Daoy (cell line): ENCODE measurements at places on chromosomes 1 and 21. TPM values are rescaled to one million over a fixed set of nuclear protein-coding genes. Genes with fewer than 3 reads are reported as not detected.

The GUCA2A gene
- total RNA-seq = not detected in 2 replicates

The DENND2D gene
- total RNA-seq = 5.7 and 11.0 TPM in 2 replicates

The LCE2A gene
- not detected in 2 replicates for total RNA-seq

The BGLAP gene
- 0.17 TPM in 1 of 2 replicates, not detected in the other for total RNA-seq

The FCGR2B gene
- total RNA-seq = not detected in 2 replicates

The MYOM3 gene
- 0.39 and 1.1 TPM in 2 replicates for total RNA-seq

The SLC44A3 gene
- total RNA-seq = 0.09 and 0.80 TPM in 2 replicates

The AADACL4 gene
- total RNA-seq = not detected in 2 replicates

The LIPI gene
- total RNA-seq = not detected in 2 replicates

DNA sequence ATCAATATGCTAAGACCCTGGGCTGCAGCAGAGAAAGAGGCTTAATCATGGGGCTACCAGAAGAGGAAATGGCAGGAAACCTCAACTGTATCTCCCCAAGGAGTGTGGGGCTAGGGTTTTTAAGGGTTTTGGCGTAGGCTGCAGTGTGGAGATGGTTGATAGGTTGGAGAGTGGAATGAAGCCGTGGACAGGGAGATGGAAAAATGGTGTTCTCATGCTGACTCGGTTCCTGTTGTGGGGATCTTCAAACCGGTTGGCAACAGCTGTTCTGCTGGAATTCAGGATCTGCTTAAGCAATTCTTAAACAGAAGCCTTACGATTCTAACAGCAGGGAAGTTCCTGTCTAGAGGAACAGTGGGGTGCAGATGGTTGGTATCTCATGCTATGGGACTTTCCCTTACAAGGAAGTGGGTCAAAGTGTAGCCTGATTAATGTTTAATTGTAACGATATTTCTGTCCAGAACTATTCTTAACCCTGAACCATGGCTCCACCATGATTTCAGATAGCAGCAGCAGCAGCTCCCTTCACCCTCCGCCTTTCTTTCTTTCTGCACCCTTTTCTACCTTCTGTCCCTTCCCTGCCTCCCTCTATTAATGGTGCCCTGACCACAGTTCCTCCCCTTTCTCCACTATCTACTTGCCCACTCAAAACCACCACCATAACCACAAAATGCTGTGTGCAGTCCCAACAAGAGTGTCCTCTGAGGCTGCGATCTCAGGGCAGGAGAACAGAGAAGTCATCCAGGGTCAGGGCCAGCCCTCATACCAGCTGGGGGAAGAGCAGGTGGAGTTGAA lies 30.8 kb downstream of the RSPH1 start:
- DNase-seq = peak; percentile 51

- no peak for DNase-seq
Measured at GRCh38 chr1:15522551-15522950, 1.5 kb downstream of the CASP9 start.

- DNase-seq = no peak
Measured at GRCh38 chr1:226700861-226701260, 38.2 kb downstream of the ITPKB start.

DNA sequence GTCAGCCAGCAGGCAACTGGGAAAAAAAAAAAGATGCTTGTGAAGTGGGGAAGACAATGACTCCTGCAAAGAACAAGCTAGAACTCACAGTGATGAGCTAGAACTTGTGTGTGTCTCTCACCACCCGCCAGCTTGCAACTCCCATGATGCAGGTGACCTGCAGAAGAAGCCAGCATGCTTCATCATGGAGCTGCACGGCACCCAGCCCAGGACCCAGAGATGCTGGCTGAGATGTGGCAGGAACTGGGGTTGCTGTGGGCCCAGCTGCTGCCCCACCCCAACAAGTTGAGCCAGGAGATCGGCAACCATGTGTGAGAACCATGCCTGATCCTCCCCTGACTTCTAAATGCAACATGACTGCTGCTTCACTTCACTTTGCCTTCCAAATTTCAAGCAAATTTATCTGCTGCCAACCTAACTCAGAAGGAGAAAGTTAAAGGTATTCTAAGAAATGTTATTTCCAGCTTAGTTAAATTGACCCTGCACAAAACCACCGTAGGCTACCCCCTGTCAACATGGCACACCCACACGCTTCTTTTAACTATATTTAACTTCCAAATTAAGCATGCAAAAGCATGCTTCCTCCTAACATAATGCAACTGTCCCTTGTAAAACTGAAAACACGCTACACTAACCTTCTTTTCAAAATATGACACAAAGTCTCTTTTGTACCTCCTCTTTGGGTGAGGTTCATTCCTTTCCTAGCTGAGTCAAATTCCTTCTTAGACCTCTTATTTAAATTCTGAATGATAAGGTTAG lies 166.0 kb upstream of the IGSF21 start:
- no peak for DNase-seq

DNA sequence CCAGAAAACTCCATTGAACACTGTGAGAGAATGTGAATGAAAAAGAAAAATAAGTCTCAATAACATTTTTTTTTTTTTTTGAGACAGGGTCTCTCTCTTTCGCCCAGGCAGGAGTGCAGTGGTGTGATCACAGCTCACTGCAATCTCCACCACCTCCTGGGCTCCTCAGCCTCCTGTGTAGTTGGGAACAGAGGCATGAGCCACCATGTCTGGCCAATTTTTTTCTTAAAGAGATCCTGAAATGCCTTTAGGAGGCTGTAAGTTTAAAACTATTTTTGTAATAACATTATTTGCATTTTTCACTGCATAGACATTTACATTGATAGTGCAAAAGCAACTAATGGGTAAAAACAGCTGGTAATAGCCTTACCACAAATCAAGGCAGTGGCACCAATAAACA lies 35.3 kb downstream of the GDAP2 start:
- DNase-seq = no peak

- DNase-seq = peak; percentile 79
Measured at GRCh38 chr1:41322835-41323234, 38.4 kb upstream of the FOXO6 start.

DNA sequence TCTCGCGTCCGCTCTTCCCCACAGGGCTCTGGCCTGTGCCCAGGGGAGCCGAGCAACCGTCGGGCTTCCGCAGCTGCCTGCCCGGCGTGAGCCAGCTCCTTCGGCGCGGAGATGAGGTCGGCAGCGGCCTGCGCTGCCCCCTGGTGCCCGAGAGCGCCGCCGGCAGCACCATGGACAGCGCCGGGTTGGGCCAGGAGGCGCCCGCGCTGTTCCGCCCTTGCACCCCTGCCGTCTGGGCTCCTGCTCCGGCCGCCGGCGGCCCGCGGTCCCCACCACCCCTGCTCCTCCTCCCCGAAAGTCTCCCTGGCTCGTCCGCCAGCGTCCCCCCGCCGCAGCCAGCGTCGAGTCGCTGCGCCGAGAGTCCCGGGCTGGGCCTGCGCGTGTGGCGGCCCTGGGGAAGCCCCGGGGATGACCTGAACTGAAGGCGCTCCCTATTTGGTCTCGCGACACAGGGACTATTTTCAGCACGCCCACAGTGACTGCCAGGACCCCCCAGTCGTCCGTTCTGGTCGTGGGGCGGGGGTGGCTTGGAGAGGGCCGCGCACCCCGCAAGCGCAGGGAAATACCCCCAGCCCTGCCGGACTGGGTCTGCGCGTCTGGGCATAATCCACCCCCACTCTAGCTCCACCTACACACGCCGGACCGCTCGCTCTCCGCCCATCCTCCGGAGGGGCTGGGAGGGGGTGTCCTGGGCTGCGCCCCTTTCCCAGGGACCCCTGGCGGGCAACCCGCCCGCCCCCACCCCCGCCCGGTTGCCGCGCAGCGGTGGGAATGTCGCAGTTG lies 1.3 kb downstream of the HES3 start:
- DNase-seq = peak; percentile 93

- DNase-seq = no peak
Measured at GRCh38 chr1:58986996-58987767, 203.3 kb upstream of the JUN start.

DNA sequence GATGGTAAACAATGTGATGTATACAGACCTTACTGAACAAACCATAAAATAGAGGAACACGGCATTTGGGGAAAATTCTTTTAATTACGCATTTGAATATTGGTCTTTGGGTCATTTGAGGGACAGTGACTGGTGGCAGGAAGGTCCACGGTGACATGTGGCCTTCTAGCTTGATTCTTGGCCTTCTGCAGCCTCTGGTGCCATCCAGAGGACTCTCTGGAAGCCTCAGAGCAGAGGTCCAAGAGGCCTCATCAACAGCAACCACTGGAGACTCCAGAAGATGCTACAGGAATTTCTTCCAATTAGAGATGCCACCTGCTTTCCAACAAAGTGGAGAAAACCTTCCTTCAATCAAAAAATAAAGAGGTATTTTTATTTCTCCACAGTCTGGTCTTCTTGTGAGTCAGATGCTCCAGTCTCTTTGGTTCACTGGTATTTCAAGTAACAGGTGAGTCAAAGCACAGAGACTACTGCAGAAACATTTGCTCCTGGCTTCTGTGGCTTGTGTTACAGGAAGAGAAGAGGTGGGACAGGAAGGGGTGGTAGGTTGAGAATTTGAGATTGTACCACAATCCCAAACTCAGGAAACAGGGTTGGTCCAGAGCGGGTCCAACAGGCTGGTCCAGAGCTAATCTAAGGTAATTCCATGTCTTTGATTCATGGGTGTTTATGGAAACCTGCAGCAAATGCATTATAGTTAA lies 2.7 kb upstream of the F5 start:
- DNase-seq = no peak

- no peak for DNase-seq
Measured at GRCh38 chr1:163766257-163766918, 444.6 kb downstream of the NUF2 start.

DNA sequence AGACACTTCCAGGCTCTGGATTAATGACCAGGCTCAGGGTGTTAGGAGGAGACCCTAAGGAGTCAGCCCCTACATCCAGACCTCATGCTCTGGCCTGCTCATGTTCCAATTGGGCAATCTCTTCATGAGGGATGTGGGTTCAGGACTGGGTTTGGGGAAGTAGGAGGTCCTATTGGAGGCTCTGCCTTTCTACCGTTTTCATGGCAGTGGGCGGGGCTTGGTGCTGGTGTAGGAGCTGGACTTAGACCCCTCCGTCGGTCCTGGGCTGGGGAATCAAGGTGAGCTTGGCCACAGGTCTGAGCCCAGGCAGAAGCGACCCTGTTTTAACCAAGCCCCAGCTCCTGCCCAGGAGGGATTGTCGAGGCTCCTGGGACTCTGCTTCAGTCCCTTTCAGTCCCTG lies 123.4 kb downstream of the PRDM16 start:
- no peak for DNase-seq

GRCh38 chr1:54390655-54391054 lies 15.5 kb downstream of the SSBP3 start:
- DNase-seq = no peak

- no peak for DNase-seq
Measured at GRCh38 chr1:72284084-72284347, 1.7 kb upstream of the NEGR1 start.

DNA sequence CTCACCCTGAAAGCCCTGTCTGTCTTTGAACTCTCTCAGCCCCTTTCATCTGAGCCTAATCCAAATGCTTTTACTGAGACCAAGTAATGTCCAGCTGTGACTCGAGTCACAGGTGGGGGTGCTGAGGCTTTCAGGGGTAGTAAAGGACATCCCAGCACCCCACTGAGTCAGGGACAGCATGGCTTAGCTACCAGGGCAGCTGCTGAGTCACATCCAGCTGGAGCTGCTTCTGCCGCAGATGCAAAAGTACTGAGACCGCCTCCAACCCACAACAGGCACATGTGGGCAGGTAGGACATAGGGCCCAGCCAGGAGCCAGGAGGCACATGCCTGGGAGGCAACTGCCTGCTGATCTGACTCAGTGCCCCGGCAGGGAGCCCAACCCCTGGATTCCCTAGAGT lies 6.7 kb upstream of the VSIG8 start:
- peak; percentile 90 for DNase-seq

DNA sequence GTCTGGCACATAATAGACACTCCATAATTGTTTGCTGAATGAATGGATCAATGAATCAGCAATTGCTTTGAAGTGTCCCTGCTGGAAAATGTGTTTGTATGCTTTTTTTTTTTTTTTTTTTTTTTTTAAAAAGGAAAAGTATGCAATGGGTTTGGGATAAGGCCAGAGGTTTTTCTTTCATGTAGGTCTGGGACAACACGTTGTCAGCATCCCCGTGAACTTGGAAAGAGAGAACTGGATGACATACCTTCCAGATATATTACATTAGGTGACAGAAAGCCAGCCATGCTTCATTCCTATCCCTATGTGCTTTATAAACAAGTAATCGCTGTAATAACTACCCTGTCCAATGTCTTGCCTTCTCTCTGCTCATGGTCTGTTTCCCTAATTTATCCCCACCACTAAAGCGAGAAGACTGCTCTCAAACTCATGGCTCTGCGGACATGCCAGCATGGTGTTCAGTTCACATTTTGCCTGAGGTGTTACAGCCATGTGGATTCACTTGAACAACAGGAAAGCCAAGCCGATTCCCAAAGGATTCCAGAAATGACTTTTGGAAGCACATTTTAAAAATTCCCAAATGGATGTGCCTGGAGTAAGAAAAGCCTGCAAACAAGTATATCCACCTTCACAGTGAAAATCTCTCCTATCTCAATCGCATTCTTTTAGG lies 34.8 kb upstream of the GREM2 start:
- DNase-seq = no peak

DNA sequence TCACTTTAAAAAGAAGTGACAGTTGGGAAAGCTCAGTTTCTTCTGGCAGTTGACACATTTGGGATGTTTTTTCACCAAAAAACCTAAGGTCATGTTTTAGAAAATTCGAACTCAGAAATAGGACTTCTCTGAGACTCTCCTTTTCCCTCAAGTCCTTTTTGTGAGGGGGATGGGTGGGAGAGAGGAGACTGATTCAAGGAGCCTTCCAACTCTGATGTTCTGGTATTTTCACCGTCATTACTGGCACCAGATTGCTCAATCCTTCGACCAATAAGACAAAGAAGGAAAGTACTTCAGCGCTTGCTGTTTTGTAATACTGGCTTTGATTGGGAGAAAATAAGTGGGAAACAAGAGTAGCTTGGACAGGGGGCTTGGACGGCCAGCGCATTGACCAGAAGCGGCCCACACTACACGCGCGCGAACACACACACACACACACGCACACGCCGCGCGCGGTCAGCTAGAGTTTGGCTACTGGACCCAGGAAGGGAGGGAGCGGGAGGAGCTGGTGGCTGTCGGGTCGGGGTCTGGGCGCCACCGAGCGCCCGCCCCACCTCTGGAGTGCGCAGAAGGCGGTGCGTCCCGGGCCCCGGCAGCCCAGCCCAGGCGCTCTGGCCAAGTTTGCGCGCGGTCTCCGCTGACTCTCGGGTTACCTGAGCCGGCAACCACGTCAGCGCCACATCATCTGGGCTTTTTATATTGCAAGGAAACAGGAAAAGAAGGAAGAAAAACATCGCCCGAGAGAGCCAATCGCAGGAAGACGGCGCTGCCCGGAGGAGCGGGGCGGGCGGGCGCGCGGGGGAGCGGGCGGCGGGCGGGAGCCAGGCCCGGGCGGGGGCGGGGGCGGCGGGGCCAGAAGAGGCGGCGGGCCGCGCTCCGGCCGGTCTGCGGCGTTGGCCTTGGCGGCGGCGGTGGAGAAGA lies at the start of gene KCNK1:
Gene KCNK1 (plus strand): TSS at position 855 of the 921 bp plus-strand sequence. CDS start 66 bp downstream, at position 921.
- DNase-seq = peak; percentile 89

GRCh38 chr1:34406377-34406776 lies 229.7 kb downstream of the C1orf94 start:
- peak; percentile 17 for DNase-seq
